A375 (cell line): ENCODE measurements at places on chromosomes 3 and 15. TPM values are rescaled to one million over a fixed set of nuclear protein-coding genes. Genes with fewer than 3 reads are reported as not detected.

Gene SCN5A
- 0.03 and 2.2 TPM in 2 replicates for total RNA-seq

Gene MESP2
- 0.74 and 0.98 TPM in 2 replicates for total RNA-seq

Gene RAB6B
- total RNA-seq: 0.41 and 1.9 TPM in 2 replicates

Gene GPR149
- total RNA-seq: not detected in 2 replicates

Gene ISL2
- total RNA-seq: 2.5 and 2.9 TPM in 2 replicates

Gene LSM3
- total RNA-seq: 13.1 and 14.7 TPM in 2 replicates

Gene SHISA5
- 107 and 119 TPM in 2 replicates for total RNA-seq

Gene HCLS1
- total RNA-seq: 0.45 TPM in 1 of 2 replicates, not detected in the other

Gene TNNC1
- total RNA-seq: 1.1 and 1.5 TPM in 2 replicates

Gene DNASE1L3
- not detected in 2 replicates for total RNA-seq

Gene GATA2
- total RNA-seq: 6.3 TPM in 2 replicates

Gene CTXN2
- not detected in 2 replicates for total RNA-seq

Gene ATG7
- 25.0 and 38.7 TPM in 2 replicates for total RNA-seq

Gene CPN2
- not detected in 2 replicates for total RNA-seq

Gene CLDN18
- not detected in 2 replicates for total RNA-seq

Gene RBP2
- total RNA-seq: not detected in 2 replicates
